ENCODE measurements at places on chromosomes 5 and 9.

DNA sequence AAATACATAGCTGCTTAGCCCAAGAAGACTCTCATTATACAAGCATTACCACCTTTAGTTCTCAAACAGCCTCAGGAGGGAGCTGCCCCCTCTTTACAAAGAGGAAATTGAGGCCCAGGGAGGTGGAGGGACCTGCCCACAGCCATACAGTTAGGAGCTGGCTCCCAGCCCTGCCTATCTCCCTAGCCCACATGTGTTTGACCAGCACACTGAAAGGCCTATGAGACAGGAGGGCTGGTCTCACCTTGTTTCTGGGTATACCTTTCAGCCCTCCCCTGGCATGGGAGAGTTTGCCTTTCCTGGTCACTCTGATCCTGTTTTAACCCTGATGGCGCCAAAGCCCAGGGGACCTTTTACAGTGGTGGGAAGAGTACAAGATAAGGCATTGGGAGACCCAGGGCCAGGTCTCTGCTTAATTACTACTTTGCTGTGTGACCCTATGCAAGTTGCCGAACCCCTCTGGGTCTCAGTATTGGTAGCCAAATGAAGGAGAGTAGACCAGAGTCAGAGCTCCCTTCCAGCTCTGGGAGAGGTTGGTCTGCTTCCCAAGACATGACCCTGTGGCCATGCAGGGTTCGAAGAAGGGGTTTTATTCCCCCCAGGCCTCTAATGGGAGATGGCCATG, 60.9 kb upstream of the RPL26L1 start:
- no peak for DNase-seq

DNA sequence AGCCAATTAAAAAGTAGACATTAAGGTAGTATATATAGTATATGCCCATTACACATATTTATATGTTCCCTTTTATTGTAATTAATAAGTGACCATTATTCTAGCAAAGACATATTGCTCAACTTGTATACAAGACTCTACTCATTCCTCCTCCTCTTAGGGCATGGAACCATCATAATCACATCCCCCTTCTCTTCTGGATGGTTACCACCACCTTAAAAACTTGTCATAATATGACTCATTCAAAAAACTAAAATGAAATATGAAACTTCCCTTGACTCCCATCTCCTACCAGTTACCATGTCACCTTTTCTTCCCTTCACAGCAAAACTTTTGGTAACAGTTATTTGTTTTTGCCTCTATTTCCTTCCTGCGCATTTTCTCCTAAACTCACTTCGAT, 438.7 kb downstream of the KDM4C start:
- DNase-seq, result no peak

GRCh38 chr9:26228273-26228672, 550.0 kb upstream of the TUSC1 start:
- DNase-seq, result no peak

DNA sequence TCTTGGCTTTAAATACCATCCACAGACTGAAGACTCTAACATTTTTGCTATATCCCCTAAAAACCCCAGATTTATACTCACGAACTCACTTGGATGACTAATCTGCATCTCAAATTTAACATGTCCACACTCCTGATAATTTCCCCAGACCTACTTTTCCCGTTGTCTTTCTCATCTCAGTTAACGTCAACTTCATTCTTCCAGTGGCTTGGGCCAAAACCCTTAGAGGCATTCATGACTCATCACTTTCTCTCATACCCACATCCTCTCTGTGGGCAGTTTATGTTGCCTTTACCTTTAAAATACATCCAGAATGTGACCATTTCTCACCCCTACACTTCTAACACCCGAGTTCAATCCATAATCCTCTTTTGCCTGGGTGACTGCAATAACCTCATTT, 96.7 kb downstream of the EDIL3 start:
- peak; percentile 32 for DNase-seq

GRCh38 chr9:130205912-130206311, 33.7 kb downstream of the NCS1 start:
- DNase-seq, result no peak

GRCh38 chr5:78730300-78731094, 81.9 kb upstream of the LHFPL2 start:
- no peak for DNase-seq

- DNase-seq, result no peak
Measured at GRCh38 chr5:179346401-179346800, 1.1 kb upstream of the ADAMTS2 start.

DNA sequence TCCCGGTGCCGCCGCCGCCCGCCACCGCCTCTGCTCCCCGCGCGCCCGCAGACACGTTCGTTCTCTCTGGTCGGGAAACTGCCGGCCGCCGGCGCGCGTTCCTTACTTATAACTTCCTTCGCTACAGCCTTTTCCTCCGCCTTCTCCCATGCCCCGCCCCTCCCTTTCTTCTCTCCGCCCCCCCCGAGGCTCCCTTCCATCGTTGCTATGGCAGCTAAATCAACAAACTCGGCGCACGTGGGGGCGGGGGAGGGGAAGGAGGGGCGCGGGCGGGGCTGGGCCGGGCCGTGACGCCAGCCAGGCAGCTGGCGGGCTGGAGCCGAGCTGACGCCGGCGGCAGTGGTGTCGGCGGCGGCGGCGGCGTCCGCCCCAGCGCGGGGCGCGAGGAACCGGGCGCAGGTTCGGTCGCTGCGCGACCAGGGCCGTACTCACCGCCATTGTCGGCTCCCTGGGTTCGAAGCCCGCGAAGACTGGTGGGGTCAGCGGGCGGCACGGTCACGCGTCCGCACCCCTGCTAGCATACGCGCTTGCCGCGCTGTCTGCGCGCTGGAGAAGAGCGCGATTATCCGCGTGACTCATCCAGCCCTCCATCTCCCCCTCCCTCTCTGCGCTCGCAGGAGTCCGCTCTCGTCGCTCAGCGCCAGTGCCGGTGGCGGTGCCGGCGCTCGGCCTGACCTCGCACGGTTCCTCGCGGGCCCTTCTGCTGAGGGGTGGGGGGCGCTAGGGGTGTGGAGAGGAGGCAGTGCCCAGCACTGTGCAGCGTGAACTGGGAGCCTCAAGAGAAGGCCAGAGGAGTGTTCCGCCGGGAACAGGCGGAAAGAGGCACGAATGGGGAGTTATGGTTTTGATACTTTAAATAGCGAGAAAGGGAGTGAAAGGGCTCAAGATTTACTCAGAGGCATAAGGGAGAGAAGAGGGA, at the start of gene KLF4:
TSS of gene KLF4 (minus strand) at position 83 of the 919 bp plus-strand sequence. CDS start 597 bp downstream, outside the sequence.
- peak; percentile 92 for DNase-seq

- no peak for DNase-seq
Measured at GRCh38 chr5:143613329-143613728, 198.6 kb upstream of the HMHB1 start.

DNA sequence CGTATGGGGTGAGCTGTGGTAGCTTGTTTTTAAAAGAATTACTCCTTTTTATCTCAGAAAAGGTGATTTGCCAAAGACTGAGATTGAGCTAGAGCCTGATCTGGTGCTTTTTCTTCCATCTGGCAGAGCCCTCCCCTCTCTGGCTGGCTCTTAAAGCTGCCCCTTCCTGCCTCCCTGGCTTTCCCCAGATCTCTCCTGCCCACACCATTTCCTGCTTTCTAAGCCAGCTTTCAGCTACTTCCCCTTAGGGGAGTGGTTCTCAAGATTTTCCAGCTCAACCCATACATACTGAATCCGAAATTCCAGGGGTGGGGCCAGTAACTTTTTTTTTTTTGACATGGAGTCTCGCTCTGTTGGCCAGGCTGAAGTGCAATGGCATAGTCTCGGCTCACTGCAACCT, 4.8 kb upstream of the ACOT12 start:
- no peak for DNase-seq
